ENCODE measurements at places on chromosomes 3 and 15.

DNA sequence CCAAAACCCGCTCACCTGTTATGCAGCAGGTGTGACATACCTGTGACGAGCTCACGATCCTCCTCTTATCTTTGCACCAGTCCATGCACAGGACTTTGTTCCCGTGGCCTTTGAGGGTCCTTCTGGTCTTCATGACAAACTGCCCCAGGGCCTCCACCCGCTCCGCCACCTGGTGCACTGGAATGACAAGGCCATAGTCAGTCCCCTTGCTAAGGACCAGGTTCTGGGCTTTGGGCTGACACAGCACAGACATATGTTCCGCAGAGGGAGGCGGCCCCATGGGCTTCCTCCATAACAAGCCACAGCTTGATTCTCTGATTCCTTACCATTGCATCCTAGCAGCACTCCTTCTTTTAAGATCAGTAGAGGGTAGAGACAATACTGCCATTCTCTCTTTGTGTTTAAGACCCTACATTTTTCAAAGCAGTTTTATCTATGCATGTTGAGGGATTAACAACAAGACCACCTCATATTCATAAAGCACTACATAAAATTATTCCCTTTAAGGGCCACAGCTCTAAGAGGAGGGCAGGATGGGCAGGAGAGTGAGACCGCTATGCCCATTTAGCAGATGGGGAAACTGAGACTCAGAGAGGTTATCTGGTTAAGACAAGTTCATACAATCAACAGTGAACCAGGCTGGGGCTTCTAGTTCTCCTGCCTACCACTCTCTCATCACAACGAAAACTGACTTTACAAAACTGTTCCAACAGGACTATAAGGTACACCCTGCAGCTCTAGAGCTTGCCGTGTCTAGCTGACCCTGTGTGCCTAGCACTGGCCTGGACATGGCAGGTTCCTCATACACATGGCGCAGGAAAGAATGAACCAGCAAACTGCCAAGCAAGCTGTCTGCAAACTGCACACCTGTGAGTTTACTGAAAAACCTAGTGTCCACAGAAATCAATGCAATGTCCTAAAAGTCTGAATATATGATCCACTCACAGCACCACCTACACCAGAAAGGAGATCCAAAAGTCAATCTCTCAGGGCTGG lies 37.0 kb downstream of the GNB5 start:
- DNase-seq = no peak

GRCh38 chr3:54353946-54354345 lies 231.6 kb downstream of the CACNA2D3 start:
- no peak for DNase-seq

DNA sequence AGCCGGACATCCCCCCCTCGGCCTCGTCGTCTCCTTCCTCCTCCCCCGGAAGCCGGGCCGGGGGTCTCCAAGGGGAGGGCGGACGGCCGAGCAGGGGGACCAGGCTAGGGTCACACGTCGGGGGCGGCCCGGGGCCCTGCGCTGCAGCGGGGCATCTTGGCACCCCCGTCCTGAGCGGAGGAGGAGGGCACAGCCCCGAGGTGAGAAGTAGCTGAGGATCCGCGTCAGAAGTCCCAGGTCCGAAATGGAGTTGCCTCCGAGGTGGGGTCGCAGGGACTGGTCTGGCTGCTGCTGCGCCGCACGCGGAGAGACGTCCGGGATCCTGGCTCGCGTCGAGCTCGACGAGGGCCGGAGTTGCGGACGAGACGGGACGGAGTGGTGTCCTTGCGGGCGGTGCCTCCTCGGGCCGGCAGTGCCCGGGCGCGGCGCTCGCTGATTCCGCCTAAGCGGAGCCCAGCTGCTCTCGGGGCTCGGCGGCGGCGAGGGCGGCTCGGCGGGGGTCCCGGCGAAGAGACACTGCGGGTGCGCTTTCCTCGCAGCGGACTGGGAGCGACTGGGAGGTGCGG lies at the start of gene ADCY5:
TSS of gene ADCY5 (minus strand) at position 555 of the 566 bp plus-strand sequence. CDS start at position 10, 545 bp downstream.
- DNase-seq = no peak

GRCh38 chr15:72169236-72169920 lies 28.2 kb downstream of the GRAMD2A start:
- DNase-seq = no peak

GRCh38 chr15:23628612-23629233 lies 18.9 kb downstream of the MAGEL2 start:
- DNase-seq = no peak
